ENCODE measurements at places on chromosomes 16 and 17.

- DNase-seq: no peak
These were observed 4.0 kb downstream of the PERCC1 start for GRCh38 chr16:1434644-1435592.

GRCh38 chr17:145671-146541 lies 8.5 kb downstream of the SCGB1C2 start:
- no peak for DNase-seq

GRCh38 chr16:11640987-11641817 lies 27.1 kb upstream of the SNN start:
- no peak for DNase-seq

- DNase-seq: no peak
These were observed 1.9 kb downstream of the PNMT start for GRCh38 chr17:39669897-39670735.

DNA sequence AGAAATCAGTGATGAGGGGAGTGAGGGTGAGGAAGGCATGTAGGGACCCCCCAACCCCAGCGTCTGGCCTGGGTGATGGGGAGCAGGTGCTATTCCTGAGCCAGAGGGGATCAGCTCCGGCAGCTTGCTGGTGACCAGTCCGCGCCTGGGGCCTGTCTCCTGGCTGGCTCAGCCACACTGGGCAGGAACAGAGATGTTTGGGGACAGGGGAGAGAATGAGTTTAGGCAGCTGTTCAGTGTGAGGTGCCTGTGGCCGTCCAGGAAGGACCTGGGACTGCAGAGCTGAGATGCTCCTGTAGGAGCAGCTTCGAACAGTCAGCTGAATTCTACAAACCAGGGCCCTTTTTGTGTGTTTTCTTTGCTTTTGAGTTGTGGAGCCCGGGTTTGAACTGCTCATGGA lies 23.2 kb upstream of the SPNS2 start:
- no peak for DNase-seq

DNA sequence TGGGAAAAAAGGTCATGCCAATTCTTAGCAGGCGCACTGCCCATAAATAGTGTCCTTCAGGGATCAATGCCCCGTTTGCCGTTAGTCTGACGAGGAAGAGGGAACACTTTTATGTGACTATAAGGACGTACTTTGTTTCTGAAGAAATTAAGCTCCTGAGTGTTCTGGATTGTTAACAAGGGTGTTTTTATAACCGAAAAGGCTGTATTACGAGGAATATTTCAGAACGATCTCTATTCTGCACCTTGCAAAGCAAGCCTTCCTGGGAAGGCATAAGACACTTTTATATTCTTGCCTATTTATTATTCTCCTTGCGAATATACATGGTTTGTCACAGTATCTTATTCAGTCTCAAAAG lies 24.5 kb upstream of the SYT17 start:
- no peak for DNase-seq

DNA sequence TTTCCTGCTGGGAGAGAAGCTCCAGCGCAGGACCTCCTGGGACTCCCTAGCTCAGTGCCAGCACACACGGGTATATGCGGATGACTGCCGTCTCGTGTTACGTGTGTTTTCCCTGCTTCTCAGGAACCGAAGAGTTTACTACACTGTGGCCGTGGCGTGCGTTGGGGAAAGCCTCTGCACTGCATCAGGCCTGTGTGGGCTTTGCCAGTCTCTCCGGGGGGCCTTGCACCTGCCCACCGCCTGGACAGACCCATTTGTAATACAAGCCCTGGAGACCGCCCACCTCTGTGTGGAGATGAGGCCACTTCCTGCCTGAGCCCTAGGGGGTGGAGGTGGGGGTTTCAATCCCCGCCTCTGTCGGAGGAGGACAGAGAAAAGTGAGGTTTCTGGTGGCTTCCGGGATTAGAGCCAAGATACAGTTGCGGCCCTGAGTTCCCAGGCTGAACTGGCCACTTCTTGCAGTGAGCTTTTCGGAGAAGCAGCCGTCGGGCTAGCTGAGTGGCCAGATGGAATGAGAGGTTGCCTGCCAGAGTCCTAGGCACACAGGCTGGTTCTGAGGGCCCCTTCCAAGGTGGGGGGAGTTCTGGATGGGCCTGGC lies 43.4 kb upstream of the GSE1 start:
- DNase-seq: no peak

- DNase-seq: no peak
These were observed 150.2 kb upstream of the GSE1 start for GRCh38 chr16:85462714-85463611.
